Type B pancreatic cell (in vitro differentiated cells): ENCODE measurements at places on chromosomes 12 and 14. TPM values are rescaled to one million over a fixed set of nuclear protein-coding genes. Genes with fewer than 3 reads are reported as not detected.
A peak's percentile ranks its signal among the peaks of the same experiment; 100 is the strongest.

- H3K27me3 ChIP-seq, result no peaks in the 10 kb centered on the region
- H3K4me3 ChIP-seq, result peak overlapping the region; percentile 100
- no peak for DNase-seq
- peaks cover 3% of the 10 kb centered on the region for H3K36me3 ChIP-seq
Measured at GRCh38 chr12:2003676-2004112, 563 bp downstream of the DCP1B start.

- no peak overlapping the region for H3K27ac ChIP-seq
- DNase-seq, result no peak
- H3K36me3 ChIP-seq, result no peaks in the 10 kb centered on the region
- H3K4me1 ChIP-seq, result no peaks in the 10 kb centered on the region
- no peak overlapping the region for H3K4me3 ChIP-seq
- no peaks in the 10 kb centered on the region for H3K27me3 ChIP-seq
Measured at GRCh38 chr12:87259391-87259790, 769.8 kb downstream of the C12orf50 start.

- no peaks in the 10 kb centered on the region for H3K36me3 ChIP-seq
- peaks cover 94% of the 10 kb centered on the region for H3K27me3 ChIP-seq
- no peak for DNase-seq
- H3K27ac ChIP-seq, result no peak overlapping the region
- peak overlapping the region; percentile 85 for H3K4me3 ChIP-seq
Measured at GRCh38 chr12:106586278-106586802, 3.5 kb downstream of the RFX4 start.

GRCh38 chr14:35407306-35407630 lies 2.7 kb upstream of the NFKBIA start:
- peaks cover 25% of the 10 kb centered on the region for H3K4me1 ChIP-seq
- peak overlapping the region; percentile 96 for H3K27ac ChIP-seq
- H3K36me3 ChIP-seq, result peaks cover 9% of the 10 kb centered on the region
- H3K27me3 ChIP-seq, result no peaks in the 10 kb centered on the region
- peak overlapping the region; percentile 36 for H3K4me3 ChIP-seq

GRCh38 chr12:111840807-111841206 lies 1.2 kb upstream of the MAPKAPK5 start:
- H3K27ac ChIP-seq, result peak overlapping the region; percentile 99
- peaks cover 31% of the 10 kb centered on the region for H3K4me1 ChIP-seq

- H3K36me3 ChIP-seq, result no peaks in the 10 kb centered on the region
- DNase-seq, result no peak
- H3K4me3 ChIP-seq, result no peak overlapping the region
- H3K4me1 ChIP-seq, result no peaks in the 10 kb centered on the region
Measured at GRCh38 chr14:52380294-52380693, 66.2 kb downstream of the PTGER2 start.

DNA sequence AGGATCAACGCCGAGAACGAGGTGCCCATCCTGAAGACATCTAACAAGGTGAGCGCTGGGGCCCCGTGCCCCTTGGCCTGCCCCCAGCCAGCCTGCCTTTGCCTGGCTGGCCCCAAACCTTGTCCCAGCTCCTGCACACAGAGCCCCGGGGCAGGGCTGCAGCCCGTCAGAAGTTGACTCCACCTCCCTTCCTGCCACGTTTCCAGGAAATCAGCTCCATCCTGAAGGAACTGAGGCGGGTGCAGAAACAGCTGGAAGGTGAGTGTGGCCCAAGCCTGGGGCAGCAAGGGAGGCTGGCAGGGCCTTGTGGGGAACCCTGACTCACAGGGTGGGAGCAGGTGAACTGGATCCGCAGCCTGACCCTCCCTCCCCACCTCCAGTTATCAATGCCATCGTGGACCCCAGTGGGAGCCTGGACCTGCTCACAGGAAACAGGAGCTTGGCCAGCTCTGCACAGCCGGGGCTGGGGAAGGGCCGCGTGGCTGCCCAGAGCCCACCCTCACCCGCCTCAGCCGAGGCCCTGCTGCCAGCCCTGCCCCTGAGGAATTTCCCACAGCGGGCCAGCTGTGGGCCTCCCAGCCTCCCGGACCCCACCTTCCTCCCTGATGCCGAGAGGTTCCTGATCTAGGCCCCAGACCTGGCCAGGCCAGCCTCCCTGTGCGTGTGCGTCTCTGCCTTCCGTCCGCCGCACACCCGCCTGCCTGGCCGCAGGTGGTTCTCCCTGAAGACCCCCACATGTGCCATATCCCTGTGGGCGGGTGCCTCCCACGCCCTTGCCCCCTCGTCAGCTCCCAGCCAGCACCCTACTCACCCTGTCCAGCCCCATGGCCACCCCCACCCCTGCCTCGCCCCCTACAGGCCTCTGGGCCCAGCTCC lies 29.5 kb downstream of the CEP170B start:
- DNase-seq, result no peak
- no peaks in the 10 kb centered on the region for H3K27me3 ChIP-seq
- H3K36me3 ChIP-seq, result no peaks in the 10 kb centered on the region
- no peak overlapping the region for H3K4me3 ChIP-seq

- peaks cover 20% of the 10 kb centered on the region for H3K4me1 ChIP-seq
Measured at GRCh38 chr12:6970096-6970527, 352 bp downstream of the PHB2 start.

GRCh38 chr12:11810206-11810545 lies 160.7 kb downstream of the ETV6 start:
- H3K27me3 ChIP-seq, result no peaks in the 10 kb centered on the region
- no peak overlapping the region for H3K4me3 ChIP-seq
- no peak for DNase-seq
- H3K36me3 ChIP-seq, result peaks cover 24% of the 10 kb centered on the region
- peaks cover 30% of the 10 kb centered on the region for H3K4me1 ChIP-seq

DNA sequence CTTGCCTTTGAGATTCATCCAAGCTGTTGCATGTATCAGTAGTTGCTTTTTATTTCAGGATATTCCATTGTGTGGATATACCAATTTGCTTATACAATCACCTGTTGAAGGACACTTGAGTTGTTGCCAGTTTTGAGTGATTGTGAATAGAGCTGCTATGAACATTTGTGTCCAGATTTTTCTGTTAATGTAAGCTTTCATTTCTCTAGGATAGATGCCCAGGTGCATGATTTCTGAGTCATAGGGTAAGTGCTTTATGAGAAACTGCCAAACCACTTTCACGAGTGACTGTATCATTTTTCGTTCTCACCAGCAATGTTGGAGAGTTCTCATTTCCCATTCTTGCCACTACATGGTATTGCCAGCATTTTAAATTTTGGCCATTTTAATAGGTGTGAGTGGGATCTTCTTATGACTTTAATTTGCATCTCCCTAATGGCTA lies 434.6 kb upstream of the RGS6 start:
- DNase-seq, result no peak
- H3K27ac ChIP-seq, result no peak overlapping the region
- H3K4me3 ChIP-seq, result no peak overlapping the region
- H3K27me3 ChIP-seq, result no peaks in the 10 kb centered on the region

DNA sequence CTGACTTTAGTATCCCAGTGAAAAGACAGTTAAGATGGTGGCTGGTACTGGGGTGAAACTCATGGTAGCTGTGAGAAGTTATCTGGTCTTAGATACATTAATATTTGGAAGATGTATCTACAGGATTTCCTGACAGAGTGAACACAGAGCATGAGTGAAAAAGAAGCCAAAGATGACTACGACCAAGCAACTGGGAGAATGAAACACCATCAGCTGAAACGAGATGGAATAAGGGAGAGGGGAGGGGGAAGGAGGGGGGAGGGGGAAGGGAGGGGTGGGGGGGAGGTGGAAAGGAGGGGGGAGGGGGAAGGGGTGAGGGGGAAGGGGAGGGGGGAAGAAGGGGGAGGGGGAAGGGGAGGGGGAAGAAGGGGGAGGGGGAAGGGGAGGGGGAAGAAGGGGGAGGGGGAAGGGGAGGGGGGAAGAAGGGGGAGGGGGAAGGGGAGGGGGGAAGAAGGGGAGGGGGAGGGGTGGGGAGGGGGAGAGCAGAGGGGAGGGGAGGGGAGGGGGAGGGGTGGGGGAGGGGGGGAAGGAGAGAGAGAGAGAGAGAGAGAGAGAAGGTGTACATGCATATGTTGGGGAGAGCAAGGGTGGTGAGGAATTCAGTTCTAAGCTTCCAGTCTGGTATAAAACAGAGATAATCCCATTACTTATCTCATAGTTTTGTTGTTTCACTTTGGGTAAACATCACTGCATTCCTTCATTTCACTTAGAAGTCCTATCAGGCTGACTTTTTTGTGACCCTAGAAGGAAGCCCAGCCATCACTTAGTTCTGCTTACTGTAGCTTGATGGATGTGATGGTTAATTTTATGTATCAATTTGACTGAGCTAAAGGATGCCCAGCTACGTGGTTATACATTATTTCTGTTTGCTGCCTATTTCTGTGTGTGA lies 73.9 kb downstream of the SPPL3 start:
- peaks cover 36% of the 10 kb centered on the region for H3K4me1 ChIP-seq
- no peak for DNase-seq
- H3K36me3 ChIP-seq, result no peaks in the 10 kb centered on the region
- H3K27ac ChIP-seq, result peak overlapping the region; percentile 19
- H3K27me3 ChIP-seq, result no peaks in the 10 kb centered on the region
- H3K4me3 ChIP-seq, result no peak overlapping the region

- H3K27me3 ChIP-seq, result peaks cover 4% of the 10 kb centered on the region
- no peak overlapping the region for H3K27ac ChIP-seq
- no peak for DNase-seq
- H3K36me3 ChIP-seq, result no peaks in the 10 kb centered on the region
- no peaks in the 10 kb centered on the region for H3K4me1 ChIP-seq
- H3K4me3 ChIP-seq, result no peak overlapping the region
Measured at GRCh38 chr12:38998887-38999482, 93.6 kb upstream of the CPNE8 start.

DNA sequence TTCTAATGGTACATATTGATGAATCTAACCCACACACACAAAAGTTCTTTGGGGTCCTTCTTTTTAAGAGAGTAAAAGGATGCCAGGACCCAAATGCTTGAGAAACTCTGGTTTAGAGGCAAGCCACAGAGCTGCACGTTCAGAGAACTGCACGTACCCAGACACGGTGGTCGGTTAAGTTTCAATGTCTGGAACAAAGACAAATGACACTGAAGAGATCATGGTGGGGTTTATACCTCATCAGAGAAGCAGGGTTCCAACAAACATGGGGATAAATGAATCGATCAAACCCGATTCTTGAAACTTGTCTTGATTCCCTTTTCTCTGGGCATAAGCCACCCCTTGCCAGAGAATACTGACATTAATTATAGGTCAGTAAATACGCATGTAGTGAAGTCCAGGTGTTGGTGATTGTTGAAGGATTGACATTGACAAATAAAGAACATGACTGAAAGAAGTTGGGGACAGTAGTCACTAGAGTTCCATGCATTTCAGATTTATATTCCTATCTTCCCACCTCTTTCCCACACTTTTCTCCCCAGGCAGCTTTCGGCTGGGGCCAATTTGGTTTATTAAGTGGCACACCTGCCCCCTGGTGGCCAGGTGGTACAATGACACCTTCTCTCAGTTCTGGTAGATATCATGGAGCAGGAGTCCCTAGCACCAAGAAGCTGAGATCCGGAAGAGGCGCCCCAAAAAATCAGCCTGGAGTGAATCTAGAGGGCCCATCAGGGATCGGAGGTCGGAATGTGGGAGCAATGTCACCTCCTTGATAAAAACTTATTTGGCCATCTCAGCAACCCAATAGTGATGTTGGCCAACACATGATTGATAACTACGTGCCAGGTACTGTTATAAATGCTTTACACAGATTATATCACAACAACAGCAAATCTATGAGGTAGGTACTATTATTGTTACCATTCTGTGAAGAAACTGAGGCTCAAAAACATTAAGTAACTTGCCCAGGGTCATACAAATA lies 17.8 kb upstream of the HDAC7 start:
- H3K27me3 ChIP-seq, result peaks cover 4% of the 10 kb centered on the region
- H3K4me3 ChIP-seq, result no peak overlapping the region
- H3K27ac ChIP-seq, result no peak overlapping the region
- no peaks in the 10 kb centered on the region for H3K36me3 ChIP-seq

GRCh38 chr12:52300796-52301691 lies 9.7 kb upstream of the KRT81 start:
- no peak overlapping the region for H3K27ac ChIP-seq
- H3K36me3 ChIP-seq, result no peaks in the 10 kb centered on the region
- no peak overlapping the region for H3K4me3 ChIP-seq

- no peak for DNase-seq
- peaks cover 6% of the 10 kb centered on the region for H3K4me1 ChIP-seq
- no peaks in the 10 kb centered on the region for H3K27me3 ChIP-seq
Measured at GRCh38 chr14:74517731-74518130, 24.2 kb downstream of the ISCA2 start.

- H3K27ac ChIP-seq, result peak overlapping the region; percentile 52
- no peaks in the 10 kb centered on the region for H3K36me3 ChIP-seq
- no peaks in the 10 kb centered on the region for H3K27me3 ChIP-seq
- peaks cover 24% of the 10 kb centered on the region for H3K4me1 ChIP-seq
Measured at GRCh38 chr14:31969699-31970240, 107.3 kb upstream of the ARHGAP5 start.

DNA sequence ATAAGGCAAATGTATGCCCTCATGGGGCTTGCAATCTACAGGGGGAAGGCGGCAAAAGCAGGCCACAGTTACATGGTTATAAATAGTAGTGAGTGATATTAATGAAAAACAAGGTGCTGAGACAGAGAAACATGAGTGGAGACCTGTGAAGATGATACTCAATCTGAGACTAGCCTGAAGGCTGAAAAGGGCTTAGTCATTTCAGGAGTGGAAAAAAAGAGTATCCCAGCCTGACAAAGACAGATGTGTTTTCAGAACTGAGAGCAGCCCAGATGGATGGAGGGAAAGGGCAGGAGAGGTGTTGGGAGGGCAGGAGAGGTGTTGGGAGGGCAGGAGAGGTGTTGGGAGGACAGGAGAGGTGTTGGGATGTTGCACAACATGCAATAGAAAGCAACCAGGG lies 181.9 kb downstream of the C12orf42 start:
- no peaks in the 10 kb centered on the region for H3K36me3 ChIP-seq
- peaks cover 5% of the 10 kb centered on the region for H3K27me3 ChIP-seq
- DNase-seq, result no peak

DNA sequence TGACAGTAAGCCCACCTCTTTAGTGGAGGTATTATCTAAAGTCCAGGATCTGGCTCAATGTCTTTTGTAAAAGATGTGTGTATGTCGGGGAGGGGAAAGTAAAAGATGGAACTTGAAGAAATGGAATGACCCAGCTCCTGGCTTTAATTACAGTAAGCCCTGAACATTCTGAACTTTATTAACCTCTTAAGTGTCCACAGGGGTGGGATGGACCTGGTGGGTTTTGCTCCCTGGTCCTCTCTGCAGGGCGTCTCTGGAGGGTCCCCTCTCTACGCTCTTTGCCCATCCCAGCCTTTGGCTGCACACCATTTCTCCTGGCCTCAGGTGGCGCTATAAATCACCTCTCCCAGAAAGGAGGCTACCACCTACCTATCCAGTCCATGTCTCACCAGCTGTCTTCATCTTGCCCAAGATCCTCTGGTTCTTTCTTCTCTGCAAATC lies 3.7 kb upstream of the CISTR start:
- peaks cover 52% of the 10 kb centered on the region for H3K27me3 ChIP-seq
- H3K27ac ChIP-seq, result no peak overlapping the region
- DNase-seq, result no peak
- H3K4me1 ChIP-seq, result peaks cover 29% of the 10 kb centered on the region
- H3K36me3 ChIP-seq, result no peaks in the 10 kb centered on the region
- peak overlapping the region; percentile 55 for H3K4me3 ChIP-seq

GRCh38 chr12:5345534-5345933 lies 86.4 kb upstream of the NTF3 start:
- H3K27me3 ChIP-seq, result peaks cover 22% of the 10 kb centered on the region
- H3K4me3 ChIP-seq, result no peak overlapping the region
- H3K36me3 ChIP-seq, result no peaks in the 10 kb centered on the region
- no peaks in the 10 kb centered on the region for H3K4me1 ChIP-seq
- no peak for DNase-seq
- no peak overlapping the region for H3K27ac ChIP-seq

Gene NELL2
- 10.4 and 27.1 TPM in 2 replicates for total RNA-seq

Gene CEBPE
- total RNA-seq, result not detected in 2 replicates

Gene ACSS3
- 24.5 and 28.0 TPM in 2 replicates for total RNA-seq
